ENCODE measurements at places on chromosomes 7 and 10. TPM values are rescaled to one million over a fixed set of nuclear protein-coding genes. Genes with fewer than 3 reads are reported as not detected.

The CPA2 gene
- not detected for total RNA-seq

The ADAMTS14 gene
- total RNA-seq = 1.3 TPM

The NPY4R2 gene
- under 0.01 TPM for total RNA-seq

The C7orf33 gene
- not detected for total RNA-seq

The SHTN1 gene
- total RNA-seq = 2.9 TPM

The BTAF1 gene
- total RNA-seq = 21.2 TPM
